ENCODE measurements at places on chromosomes 2 and 18. TPM values are rescaled to one million over a fixed set of nuclear protein-coding genes. Genes with fewer than 3 reads are reported as not detected.

The OTOF gene
- not detected for total RNA-seq

The RAPGEF4 gene
- 3.2 TPM for total RNA-seq

The EFR3B gene
- 0.90 TPM for total RNA-seq

The PDE11A gene
- total RNA-seq, result 0.56 TPM

The ARHGEF33 gene
- total RNA-seq, result 0.18 TPM

The KCTD18 gene
- total RNA-seq, result 12.8 TPM

The DUSP2 gene
- total RNA-seq, result 1.8 TPM

The LYPD1 gene
- 79.7 TPM for total RNA-seq

The REG1B gene
- total RNA-seq, result not detected

All from IMR-90 (cell line).